Naive thymus-derived CD8-positive, alpha-beta T cell (primary cell): ENCODE measurements at places on chromosomes 16 and 17. TPM values are rescaled to one million over a fixed set of nuclear protein-coding genes. Genes with fewer than 3 reads are reported as not detected.

DNA sequence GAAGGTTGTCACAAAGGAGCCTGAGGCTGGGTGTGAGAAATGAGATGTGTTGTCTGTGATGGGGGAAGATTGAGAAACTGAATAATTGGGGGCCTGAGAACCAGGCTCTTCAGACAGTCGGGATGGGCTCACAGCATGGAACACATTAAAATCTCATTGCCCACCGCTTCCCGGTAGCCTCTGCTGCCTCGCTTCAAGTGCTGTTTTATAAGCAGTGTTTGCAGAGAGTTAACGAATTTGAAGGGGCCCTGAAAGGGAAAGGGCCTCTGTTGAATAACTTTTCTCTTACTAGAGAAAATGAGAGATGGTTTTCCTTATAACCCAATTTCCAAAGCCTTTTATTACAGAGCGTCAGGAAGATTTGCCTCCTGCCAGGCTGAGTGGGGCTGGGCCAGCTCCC lies 258.8 kb upstream of the ASIC2 start:
- no peak for DNase-seq

- no peak for DNase-seq
Measured at GRCh38 chr17:15510361-15510760, 42.9 kb upstream of the CDRT4 start.

Gene CA4
- polyA plus RNA-seq, result not detected

Gene DOC2A
- polyA plus RNA-seq, result not detected

DNA sequence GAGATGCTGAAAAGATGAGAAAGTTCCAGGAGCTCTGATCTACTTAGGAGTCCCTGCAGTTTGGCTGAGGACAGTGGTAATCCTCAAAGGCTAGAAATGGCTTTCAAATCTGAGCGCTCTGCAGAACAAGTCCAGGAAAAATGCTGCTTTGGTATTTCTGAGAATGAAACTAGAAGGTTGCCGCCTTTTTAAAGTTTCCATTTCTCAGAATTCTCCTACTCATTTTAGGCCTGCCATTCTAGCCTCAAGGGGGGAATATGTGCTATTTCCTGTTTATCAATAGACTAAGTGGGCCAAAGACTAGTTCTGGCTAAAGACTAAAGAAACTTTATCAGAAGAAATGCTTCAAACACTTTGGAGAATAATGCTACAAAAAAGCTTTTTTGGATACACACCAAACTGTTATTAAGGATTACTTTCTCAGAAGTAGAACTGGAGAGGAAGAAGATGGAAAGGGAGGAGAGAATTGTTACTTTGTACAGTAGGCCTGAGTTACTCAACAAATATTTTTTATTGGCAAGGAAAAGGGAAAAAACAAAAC lies at the start of gene SLFN12L:
TSS of gene SLFN12L (minus strand) at position 78 of the 541 bp plus-strand sequence. CDS start 15,314 bp downstream, outside the sequence.
- DNase-seq, result peak; percentile 61

- DNase-seq, result no peak
Measured at GRCh38 chr17:40341808-40342503, 22.6 kb downstream of the GJD3 start.

GRCh38 chr16:54462151-54462651 lies 175.6 kb upstream of the IRX3 start:
- no peak for DNase-seq

Gene MFAP4
- not detected for polyA plus RNA-seq

GRCh38 chr17:40602445-40603443 lies 37.5 kb upstream of the CCR7 start:
- peak; percentile 80 for DNase-seq

Gene MYO1C
- polyA plus RNA-seq, result 1.5 TPM

- DNase-seq, result no peak
Measured at GRCh38 chr16:73433731-73434307, 385.9 kb upstream of the ZFHX3 start.

- DNase-seq, result peak; percentile 69
Measured at GRCh38 chr17:49817993-49818392, 29.5 kb downstream of the KAT7 start.

DNA sequence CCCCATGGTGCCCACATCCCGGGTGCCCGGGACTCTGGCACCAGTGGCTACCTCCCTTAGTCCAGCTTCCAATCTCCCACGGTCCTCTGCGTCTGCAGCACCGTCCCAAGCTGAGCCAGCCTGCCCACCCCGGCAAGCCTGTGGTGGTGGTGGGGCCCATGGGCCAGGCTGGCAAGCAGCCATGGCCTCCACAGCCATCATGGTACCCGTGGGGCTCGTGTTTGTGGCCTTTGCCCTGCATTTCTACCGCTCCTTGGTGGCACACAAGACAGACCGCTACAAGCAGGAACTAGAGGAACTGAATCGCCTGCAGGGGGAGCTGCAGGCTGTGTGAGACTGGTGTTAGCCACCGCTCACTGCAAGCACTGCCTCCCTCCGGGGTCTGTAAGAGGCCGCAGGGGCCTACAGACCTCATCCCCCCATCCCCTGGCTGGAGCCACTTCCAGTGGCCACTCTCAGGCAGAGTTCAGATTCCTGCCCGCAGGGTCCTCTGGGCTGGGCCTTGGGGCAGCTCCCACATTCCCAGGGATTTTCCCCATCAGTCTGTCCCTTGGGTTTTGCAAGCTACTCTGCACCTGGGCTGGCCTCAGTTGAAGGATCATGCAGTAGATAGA lies 3.9 kb upstream of the SETD1A start:
- DNase-seq, result peak; percentile 55

DNA sequence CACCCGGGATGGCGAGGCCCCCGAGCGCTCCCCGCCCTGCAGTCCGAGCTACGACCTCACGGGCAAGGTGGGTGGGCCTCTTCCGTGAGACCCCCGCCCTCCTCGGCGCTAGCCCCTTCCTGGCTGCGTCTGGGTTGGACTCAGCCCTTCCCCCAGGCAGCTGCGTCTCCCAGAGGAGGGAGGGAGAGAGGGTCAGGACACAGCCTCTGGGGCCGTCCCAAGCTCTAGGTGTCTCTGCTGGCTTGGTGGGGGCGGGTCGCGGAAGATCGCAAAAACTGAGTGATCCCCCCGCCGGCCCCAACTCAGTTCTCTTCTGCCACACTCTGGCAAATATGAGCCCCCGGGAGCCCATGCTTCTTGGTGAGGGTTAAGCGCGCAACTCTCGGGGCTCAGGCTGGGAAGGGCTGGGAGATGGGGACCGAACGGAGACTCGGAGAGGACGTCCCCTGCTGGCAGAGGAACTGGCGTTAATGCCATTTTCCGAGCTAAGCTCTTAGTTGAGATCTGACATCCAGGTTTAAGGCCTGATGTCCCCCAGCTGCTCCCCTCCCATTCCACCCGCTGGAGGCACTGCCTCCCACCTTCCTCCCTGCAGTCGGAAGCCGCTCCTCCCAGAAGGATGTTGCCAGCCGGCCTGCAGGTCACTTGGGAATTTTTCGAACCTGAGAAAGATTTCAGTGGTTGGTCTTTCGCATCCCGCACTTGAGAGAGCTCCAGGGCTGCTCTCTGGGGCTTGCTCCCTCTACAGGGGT lies 419 bp downstream of the RAB37 start:
- DNase-seq, result peak; percentile 36
